ENCODE measurements at places on chromosomes 1 and 21.

DNA sequence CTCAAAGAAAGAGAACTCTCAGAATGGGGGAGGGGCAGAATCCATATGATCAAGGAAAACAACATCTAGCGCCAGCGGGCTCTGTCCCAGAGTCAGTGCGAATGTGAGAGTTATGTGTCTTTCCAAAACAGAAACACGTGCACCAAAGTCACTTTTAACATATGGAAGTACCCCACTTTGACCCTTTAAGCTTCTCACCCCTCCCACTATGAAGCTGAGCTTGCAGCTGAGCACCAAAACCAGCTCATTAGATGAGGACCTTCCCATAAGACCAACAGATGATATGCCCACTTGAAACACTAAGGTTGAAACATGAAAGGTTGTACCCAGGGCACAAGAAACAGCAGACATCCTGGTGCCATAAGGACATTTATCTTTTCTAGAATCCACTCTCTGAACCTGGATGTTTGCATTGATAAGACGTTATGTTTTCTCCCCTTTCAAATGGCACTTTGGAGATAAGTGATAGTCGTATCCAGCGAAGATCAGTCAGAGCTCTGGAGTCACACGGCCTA lies 171.0 kb downstream of the TGFBR3 start:
- no peak for DNase-seq

- peak; percentile 88 for DNase-seq
These were observed 24.7 kb downstream of the HMGCS2 start for GRCh38 chr1:119743776-119744597.

DNA sequence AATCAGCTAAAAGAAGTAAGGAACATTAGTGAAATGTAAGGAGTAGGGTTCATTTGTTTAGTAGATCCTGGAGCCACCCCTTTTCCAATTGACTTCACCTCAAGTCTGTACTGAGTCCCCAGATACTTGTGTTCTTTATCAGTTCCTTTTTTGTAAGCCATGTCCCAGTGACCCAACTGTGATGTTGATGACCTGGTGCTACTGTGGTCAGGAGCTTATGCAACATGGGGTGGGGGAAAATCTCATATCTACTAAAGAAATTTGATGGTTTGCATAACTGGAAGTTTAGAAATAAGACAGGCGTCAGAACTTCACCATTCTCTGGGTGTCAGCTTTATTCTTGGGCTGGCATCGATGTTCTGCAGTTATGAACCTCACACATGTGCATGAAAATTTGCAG lies 120.5 kb downstream of the LRRC7 start:
- peak; percentile 78 for DNase-seq

DNA sequence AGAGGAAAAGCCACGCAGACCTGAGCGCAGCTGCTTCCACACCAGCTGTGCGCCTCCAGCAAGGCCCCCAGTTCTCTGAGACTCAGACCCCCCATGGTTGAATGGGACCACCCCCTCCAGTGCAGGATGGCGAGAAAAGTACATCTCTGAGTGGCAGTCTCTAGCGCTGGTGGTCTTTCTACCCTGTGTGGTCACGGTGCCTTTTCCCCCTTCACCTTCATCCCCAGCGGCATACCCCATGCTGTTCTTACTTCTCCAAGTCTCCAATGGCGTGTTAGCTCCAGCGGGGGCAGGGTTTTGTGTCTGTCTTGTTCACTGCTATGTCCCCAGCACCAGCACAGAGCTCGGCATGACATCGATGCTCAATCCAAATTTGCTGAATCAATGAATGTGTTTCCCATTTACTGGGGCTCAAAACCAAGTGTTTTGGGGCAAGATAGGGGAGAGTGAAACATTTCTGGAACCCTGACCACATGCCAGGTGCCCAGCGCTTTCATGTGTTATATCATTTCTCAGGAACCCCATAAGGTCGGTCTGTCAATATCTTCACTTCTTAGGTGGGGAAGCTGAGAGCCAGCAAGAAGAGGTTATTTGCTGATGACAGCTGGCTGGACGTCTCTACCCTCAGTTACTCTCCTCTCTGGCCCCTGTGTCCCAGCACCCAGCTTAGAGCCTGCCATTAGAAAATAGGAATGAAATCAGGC lies 959 bp upstream of the SDC3 start:
- DNase-seq: peak; percentile 60

DNA sequence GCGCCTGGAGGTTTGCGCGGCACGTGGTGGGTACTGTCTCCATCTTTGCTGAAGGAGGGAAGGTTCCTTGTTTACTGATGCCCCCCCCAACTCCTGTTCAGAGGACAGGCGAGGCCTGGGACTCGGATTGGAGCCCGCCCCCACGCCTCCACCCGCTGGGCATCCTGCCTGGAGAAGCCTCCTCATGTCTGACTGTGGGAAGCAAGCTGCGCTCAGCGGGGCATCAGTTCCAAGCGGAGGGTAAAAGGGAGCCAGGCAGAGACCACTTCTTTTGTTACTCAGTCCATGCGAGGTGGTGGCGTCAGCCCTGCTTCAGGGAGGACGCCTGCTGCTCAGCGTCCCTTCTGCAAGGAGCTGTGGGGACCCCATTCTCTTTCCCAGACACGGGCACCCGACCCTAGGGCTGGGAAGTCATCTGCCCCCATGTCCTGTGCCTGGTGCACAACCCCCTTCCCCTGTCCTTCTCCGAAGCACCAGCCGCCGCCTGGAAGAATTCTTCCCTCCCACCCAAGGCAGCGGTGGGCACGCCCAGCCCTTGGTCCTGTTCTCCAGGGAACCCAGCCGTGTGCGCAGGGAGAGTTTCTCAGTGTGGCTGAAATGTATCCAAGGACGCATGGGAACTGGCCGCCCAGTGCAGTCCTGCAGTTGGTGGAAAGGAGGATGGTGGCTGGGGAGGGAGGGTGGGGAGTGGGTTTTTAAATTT lies 414.0 kb downstream of the CAMTA1 start:
- DNase-seq: no peak

DNA sequence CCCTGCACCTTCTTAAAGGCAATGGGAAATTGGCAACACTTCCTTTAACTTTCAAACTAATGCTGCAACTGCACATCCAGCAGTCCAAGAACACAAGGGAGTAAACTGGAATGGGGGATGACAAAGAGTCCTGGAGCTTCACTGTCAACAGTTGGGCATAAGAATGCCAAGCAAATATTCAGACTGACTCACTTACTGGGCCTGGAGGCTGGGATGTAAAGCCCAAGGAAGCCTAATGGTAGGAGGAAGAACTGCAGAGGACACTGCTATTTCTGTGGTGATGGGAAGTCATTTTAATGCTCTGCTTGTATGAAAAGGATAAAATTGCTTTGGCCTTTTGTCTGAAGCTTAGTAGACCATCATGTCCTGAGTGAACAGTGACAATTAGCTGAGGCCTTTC lies 15.7 kb upstream of the DMRTA2 start:
- no peak for DNase-seq

DNA sequence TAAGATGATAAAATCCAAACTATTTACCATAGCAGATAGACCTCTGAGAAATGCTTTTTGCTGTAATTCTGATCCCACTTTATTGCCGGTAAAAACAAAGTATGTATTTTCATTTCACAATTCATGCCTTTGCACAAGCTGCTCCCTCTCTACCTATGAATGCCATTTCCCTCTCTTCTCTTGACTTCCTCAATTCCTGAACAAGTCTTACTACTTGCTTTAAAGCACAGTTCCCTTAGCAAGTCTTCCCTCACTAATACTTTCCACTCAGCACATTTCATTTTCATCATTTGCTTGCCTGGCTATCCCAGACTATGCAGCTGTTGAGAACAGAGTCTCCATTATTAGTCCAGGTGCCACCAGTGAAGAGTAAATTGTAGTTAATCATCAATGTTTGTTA lies 13.8 kb downstream of the GPATCH2 start:
- peak; percentile 12 for DNase-seq

DNA sequence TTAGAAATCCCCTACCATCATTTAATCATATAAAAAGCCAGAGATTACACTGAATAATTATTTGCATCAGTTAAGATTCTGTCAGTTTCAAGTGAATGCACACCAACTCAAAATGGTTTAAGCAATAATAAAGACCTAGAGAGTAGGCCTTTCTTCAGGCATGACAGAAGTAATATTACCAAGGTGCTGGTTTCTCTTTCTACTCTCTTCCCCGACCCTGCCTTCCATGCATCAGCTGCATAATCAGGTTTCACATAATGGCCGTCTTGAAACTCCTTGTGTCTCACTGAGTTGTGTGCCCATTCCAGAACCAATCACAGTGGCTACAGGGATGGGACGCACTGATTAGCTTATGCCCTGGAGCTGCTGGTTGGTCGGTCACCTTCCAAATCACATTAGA lies 103.5 kb upstream of the SERTAD4 start:
- no peak for DNase-seq

DNA sequence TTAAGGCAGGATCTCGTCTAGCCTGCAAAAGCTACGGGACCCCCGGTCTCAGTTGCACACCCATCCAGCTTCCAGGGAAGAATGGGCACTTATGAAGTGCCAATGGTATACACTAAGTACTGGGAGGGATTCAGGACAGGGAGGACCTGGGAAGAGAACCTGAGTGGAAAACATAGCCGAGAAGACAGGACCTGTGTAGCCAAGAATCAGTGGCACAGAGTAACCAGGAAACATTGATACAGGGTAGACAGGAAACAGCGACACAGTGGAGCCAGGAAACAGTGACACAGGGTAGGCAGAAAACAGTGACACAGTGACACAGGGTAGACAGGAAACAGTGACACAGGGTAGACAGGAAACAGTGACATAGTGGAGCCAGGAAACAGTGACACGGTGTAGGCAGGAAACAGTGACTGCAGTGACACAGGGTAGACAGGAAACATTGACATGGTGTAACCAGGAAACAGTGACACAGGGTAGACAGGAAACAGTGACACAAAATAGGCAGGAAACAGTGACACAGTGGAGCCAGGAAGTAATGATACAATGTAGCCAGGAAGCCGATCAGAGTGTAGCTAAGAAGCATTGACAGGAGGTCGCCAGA lies 138.0 kb upstream of the ARHGEF16 start:
- peak; percentile 55 for DNase-seq

GRCh38 chr1:110945626-110946025 lies 18.1 kb downstream of the LRIF1 start:
- DNase-seq: no peak

DNA sequence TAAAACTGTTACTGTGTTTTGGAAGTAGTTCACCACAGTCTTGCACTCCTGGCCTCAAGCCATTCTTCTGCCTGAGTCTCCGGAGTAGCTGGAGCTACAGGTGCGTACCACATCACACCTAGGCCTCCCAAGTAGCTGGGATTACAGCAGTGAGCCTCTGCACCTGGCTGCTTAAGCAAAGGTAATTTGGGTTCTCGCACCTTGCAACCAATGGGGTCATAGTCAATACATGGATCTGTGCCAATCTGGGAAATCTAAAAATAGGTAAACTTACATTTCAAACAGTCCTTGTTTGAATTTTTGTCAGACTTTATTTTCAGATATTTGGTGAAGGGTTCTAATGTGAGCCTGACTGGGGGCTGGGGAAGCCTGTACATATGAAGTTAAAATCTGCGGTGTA lies 466.5 kb downstream of the PCP4 start:
- DNase-seq: no peak

- peak; percentile 80 for DNase-seq
These were observed 47.2 kb downstream of the HSD3B1 start for GRCh38 chr1:119554183-119554582.

GRCh38 chr1:177862916-177863315 lies 106.9 kb downstream of the SEC16B start:
- DNase-seq: no peak

GRCh38 chr1:200365897-200366426 lies 43.9 kb downstream of the ZNF281 start:
- DNase-seq: no peak

DNA sequence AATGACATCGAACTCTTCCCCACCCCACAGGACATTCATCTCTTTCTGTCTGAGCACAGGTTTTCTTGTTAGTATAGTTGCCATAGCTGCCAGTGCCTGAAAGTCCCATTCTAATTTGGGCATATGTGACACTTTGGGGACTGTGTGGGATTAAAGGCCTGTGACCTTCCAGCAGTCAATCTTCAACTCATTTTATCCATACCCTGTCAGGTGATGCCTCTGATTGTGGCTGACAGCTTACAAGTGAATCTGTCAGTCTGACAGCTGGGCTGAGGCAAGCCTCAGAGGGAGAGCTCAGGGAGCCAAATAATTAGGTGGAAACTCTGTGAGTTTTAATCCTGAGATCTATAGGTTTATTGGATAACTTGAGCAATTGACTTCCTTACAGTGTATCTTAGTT lies 29.6 kb downstream of the ZCCHC17 start:
- no peak for DNase-seq

All from hematopoietic multipotent progenitor cell treated with erythropoietin and hydrocortisone succinate and interleukin-3 and kit ligand, for 4 days (in vitro differentiated cells).